ENCODE measurements at places on chromosomes 2 and 18. TPM values are rescaled to one million over a fixed set of nuclear protein-coding genes. Genes with fewer than 3 reads are reported as not detected.

DNA sequence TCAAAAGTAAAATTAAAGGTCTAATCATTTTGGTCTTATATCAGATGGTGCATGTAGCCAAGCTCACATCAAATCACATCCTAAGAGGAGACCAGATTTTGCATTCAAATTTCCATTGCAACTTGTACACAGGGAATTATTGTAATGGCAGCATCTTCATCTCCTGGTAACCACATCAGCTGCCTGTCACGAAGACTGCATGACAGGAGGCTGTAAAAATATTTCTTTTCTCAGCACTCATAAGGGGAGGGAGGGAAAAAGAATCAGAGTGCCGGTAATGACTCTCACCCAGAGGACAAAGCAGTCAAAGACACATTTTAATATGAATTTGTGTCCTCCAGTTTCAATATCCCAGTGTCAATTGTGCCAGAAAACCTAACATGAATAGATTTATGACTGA lies 216.7 kb downstream of the TMEM163 start:
- H3K4me3 ChIP-seq: no peak overlapping the region
- no peak overlapping the region for H3K27ac ChIP-seq

DNA sequence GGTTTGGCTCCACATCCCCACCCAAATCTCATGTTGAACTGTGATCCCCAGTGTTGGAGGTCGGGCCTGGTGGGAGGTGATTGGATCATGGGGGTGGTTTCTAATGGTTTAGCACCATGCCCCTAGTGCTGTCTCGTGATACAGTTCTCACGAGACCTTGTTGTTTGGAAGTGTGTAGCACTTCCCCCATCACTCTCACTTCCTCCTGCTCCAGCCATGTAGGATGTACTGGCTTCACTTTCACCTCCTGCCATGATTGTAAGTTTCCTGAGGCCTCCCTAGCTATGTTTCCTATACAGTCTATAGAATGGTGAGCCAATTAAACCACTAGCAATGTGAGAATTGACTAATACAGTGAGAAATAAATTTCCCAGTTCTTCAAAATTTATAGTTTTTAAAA lies 325.9 kb downstream of the FSIP2 start:
- H3K4me1 ChIP-seq: no peaks in the 10 kb centered on the region
- H3K27ac ChIP-seq: no peak overlapping the region
- no peak for DNase-seq
- H3K4me3 ChIP-seq: no peak overlapping the region
- no peaks in the 10 kb centered on the region for H3K27me3 ChIP-seq
- no peaks in the 10 kb centered on the region for H3K36me3 ChIP-seq

DNA sequence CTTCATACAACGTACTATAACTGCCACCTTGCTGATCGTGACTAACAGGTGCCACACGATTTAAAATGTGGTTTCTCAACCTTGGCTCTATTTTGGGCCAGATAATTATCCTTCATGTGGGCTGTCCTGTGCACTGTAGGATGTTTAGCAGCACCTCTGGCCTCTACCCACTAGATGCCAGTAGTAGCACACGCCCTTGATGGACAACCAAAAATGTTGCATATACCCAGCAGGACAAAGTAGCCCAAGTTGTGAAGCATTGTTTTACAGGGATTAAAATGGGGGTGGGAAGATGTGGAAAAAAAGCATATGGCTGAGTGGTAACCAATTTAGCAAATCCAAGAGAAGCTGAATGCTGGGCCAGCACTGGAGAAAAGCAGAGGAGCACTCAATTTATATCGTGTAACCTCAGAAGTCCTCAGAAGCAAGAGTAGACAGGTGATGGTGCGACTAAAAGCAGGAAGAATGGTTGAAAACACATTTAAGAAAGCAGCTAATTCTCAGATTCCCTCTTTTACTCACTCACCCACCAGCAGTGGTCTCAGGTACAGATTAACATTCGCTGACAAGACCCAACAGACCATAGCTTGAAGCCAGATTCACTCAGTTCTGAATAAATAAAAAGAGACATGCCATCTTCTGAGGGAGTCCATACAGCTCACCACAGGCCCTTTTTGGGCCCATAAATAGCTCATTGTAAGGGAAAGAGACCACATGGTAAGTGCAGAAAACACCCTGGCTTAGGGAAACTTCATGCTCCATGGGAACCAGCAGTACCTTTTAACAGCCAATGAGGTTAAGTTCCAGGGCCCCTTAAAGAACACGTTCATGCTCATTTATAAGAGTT lies 50.6 kb downstream of the RAPH1 start:
- 0 out of 2 replicates have a peak, but pooled peaks cover 2% of the 10 kb centered on the region for H3K27me3 ChIP-seq
- no peak overlapping the region for H3K4me3 ChIP-seq
- no peak overlapping the region for H3K27ac ChIP-seq
- peaks cover 14% of the 10 kb centered on the region for H3K36me3 ChIP-seq
- peak; percentile 49 for DNase-seq

DNA sequence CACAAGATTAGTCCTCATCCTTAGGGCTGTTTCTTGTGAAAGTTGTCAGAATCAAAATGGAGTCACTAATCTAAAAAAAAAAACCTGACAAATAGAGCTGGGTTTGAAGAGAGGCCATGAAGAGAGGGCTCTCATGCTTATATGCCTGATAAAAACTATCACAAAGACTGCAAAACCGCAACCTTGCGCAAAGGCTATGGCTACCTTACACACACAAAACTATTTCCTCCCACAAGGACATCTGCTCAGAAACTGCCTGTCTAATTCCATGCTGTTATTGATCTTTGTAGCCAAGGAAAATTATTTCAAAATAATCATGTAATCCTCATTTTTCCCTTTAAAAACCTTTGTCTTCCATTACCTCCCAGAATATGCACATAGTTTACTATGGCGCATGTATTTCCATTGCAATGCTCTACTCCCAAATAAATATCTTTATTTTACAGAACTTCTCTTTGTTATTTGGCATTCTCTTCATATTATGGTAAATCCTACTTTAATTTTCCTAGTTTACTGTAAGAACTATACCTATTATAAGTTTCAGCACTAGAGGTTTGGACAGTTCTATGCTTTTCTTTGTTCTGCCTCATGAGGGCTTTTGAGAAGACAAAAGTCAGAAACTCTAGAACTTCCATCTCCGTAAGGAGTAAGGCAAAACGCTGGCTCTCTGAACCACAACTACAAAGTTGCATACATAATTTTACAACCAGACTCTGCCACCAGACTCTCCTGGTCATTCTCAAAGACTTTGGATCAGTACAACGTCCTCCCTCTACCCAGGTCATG lies 9.6 kb upstream of the DPYSL5 start:
- no peaks in the 10 kb centered on the region for H3K4me1 ChIP-seq
- peaks cover 33% of the 10 kb centered on the region for H3K27me3 ChIP-seq
- no peaks in the 10 kb centered on the region for H3K36me3 ChIP-seq
- no peak overlapping the region for H3K27ac ChIP-seq

The CCDC68 gene
- total RNA-seq: 0.05 TPM

The TXNDC2 gene
- not detected for total RNA-seq

DNA sequence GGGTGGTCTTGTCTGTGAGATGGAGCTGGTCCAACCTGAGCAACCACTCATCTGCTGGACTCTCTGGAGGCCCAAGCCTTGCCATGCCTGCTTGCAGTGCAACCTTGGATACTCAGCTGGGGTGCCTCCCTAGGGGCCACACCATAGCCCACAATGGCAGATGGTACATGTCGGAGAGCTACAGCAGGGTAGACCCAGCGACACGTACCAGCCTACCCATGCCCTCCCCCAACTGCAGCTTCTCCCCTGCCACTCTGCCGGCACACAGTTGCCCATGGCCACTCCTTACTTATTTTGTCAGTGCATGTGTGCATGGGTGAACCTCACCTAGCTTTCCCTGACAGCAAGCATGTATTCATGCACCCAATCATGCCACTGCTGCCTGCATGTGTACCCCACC lies 690.9 kb downstream of the CCDC85A start:
- peaks cover 40% of the 10 kb centered on the region for H3K36me3 ChIP-seq
- H3K27ac ChIP-seq: no peak overlapping the region
- no peak overlapping the region for H3K4me3 ChIP-seq
- no peak for DNase-seq
- peaks cover 50% of the 10 kb centered on the region for H3K4me1 ChIP-seq
- H3K27me3 ChIP-seq: no peaks in the 10 kb centered on the region

The DPYSL5 gene
- total RNA-seq: not detected

GRCh38 chr2:230203110-230203676 lies 16.6 kb downstream of the SP110 start:
- DNase-seq: no peak
- no peak overlapping the region for H3K4me3 ChIP-seq
- H3K27me3 ChIP-seq: no peaks in the 10 kb centered on the region
- no peaks in the 10 kb centered on the region for H3K4me1 ChIP-seq
- no peak overlapping the region for H3K27ac ChIP-seq
- H3K36me3 ChIP-seq: peaks cover 23% of the 10 kb centered on the region

- H3K4me3 ChIP-seq: peak overlapping the region; percentile 67
- no peak overlapping the region for H3K27ac ChIP-seq
- H3K36me3 ChIP-seq: no peaks in the 10 kb centered on the region
- no peak for DNase-seq
- H3K4me1 ChIP-seq: peaks cover 10% of the 10 kb centered on the region
Measured at GRCh38 chr18:7116792-7117389, 706 bp downstream of the LAMA1 start.

DNA sequence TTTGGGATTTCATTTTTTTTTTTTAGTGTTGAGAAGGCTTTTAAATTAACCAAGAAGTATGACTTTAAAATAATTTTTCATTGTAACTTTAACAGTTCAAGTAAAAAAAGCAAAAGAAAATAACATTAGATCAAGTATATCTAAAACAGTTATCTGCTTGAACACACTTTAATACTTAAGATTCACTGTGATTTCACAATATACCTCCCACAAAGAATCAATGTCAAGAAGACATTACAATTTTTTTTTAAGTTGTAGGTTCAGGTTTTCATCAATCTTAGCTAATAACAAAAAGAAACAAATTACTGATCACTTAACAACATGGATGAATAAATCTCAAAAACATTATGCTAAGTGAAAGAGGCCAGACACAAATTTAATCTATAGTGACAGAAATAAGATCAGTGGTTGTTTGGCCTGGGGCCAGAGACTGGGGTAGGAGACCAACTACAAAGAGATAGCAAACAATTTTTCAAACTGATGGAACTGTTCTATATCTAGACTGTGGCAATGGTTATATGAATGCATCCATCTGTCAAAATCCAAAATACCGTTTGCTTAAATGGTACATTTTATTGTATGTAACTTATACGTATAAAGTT lies 74.8 kb upstream of the FRZB start:
- H3K4me1 ChIP-seq: peaks cover 22% of the 10 kb centered on the region
- no peaks in the 10 kb centered on the region for H3K27me3 ChIP-seq
- H3K36me3 ChIP-seq: peaks cover 42% of the 10 kb centered on the region
- no peak for DNase-seq
- no peak overlapping the region for H3K4me3 ChIP-seq

GRCh38 chr2:40488101-40488601 lies 36.3 kb upstream of the SLC8A1 start:
- peak overlapping the region; percentile 87 for H3K27ac ChIP-seq
- peak; percentile 45 for DNase-seq
- H3K36me3 ChIP-seq: peaks cover 7% of the 10 kb centered on the region
- peak overlapping the region; percentile 88 for H3K4me3 ChIP-seq
- H3K4me1 ChIP-seq: peaks cover 29% of the 10 kb centered on the region

The CNTNAP5 gene
- not detected for total RNA-seq

The IAH1 gene
- total RNA-seq: 64.9 TPM

DNA sequence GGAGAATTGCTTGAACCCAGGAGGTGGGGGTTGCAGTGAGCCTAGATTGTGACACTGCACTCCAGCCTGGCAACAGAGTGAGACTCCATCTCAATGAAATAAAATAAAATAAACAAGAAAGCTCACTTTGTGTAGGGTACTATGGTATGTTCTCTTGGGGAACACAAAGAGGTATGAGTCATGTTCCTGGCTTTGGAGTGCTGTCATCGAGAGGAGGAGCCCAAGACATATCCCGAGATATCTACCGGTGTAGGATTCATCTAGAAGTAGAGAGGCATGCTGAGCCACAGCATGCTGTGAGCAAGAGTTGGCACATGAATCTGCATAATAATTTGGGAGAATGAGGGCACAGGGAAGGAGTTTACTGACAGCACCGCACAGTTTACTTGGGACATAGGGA lies 244.9 kb upstream of the EPHA4 start:
- H3K36me3 ChIP-seq: no peaks in the 10 kb centered on the region
- DNase-seq: no peak
- H3K4me3 ChIP-seq: no peak overlapping the region
- H3K27ac ChIP-seq: no peak overlapping the region

- H3K4me1 ChIP-seq: no peaks in the 10 kb centered on the region
- no peak overlapping the region for H3K4me3 ChIP-seq
- H3K27me3 ChIP-seq: no peaks in the 10 kb centered on the region
- no peak for DNase-seq
- peaks cover 10% of the 10 kb centered on the region for H3K36me3 ChIP-seq
Measured at GRCh38 chr2:213923543-213923942, 487.3 kb upstream of the VWC2L start.

Data from HFFc6 (cell line).